ENCODE measurements at places on chromosomes 16 and 17.

- DNase-seq = no peak
These were observed 27.2 kb upstream of the ITGAX start for GRCh38 chr16:31327646-31328225.

DNA sequence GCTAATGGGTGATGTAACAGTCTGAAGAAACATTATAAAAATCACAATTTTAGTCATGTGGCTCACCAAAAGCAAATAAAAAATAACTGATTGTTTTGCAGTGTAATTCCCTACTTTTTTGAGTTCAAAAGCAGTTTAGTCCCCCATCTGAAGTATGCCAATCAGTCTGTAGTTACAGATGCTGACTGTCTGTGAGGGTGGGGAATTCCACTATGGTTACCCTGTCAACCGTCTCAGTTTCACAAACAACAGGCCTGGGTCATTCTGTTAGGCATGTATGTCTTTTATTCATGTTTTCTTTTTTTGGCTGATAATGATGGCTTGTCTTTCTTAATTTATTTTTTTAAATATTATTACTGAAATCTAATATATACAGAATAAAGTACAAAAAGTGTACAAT is 69.3 kb downstream of the STXBP4 start:
- no peak for DNase-seq

- DNase-seq = no peak
These were observed 56.1 kb upstream of the SOX9 start for GRCh38 chr17:72064606-72065193.

- peak; percentile 15 for DNase-seq
These were observed 2.3 kb downstream of the BANP start for GRCh38 chr16:87953308-87954215.

GRCh38 chr16:49699841-49700175 is 156.1 kb downstream of the ZNF423 start:
- no peak for DNase-seq

GRCh38 chr16:4682616-4683254 is 10.6 kb upstream of the NUDT16L1 start:
- no peak for DNase-seq

GRCh38 chr16:85541980-85542900 is 70.9 kb upstream of the GSE1 start:
- DNase-seq = no peak

- no peak for DNase-seq
These were observed 122.2 kb downstream of the MRM1 start for GRCh38 chr17:36723459-36724025.

DNA sequence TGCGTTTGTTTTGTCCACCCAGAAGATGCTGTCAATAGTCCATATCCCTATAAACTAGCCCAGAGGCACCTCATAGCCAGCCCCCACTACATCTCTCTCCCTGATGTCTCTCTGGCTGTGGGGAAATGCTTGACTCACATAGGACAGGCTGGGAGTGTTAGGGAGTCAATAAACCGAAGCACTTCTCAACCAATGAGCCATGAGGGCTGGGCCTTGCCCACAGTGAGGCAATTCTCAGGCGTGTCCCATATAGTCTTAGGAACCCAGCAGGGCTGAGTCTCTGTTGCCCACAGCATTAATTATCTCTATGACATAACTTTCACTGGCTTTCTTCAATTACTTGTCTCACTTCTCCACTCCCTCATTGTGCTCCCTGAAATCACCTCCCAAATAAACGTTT is 387.3 kb upstream of the CDH11 start:
- DNase-seq = no peak

DNA sequence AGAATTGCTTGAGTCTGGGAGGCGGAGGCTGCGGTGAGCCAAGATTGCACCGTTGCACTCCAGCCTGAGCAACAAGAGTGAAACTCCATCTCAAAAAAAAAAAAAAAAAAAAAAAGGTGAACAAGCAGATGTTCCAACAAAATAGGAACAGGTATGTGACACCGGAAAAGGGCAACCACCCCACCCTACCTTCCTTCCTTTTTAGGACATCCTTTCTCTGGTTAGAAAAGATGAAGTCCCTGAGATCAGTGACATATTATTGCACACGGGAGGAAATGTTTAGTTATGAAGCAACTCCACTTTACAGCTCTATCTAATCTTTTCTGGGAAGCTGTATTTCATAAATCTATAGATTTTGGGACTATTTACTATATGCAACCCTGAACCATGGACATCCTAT is 114.2 kb upstream of the MON1B start:
- DNase-seq = no peak

DNA sequence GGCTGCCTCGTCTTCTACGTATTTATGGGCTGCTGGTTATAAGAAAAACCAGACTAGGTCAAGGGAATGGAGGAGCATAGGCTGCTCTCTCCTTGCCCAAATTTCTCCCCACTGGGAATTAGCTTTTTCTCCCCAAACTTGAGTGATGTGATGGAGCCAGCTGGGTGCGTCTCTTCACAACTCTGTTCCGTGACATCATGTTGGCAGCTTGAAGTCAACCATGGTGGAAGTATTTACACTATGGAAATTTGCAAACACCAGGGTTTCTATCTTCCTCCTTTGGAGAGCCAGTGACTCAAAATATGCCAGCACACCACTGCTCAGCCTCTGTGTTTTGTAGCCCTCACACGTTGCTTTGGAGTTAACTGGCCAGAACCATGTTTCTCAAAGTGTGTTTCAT is 78.1 kb downstream of the OR1D5 start:
- no peak for DNase-seq

GRCh38 chr17:78748048-78748729 is 33.9 kb downstream of the CYTH1 start:
- no peak for DNase-seq

DNA sequence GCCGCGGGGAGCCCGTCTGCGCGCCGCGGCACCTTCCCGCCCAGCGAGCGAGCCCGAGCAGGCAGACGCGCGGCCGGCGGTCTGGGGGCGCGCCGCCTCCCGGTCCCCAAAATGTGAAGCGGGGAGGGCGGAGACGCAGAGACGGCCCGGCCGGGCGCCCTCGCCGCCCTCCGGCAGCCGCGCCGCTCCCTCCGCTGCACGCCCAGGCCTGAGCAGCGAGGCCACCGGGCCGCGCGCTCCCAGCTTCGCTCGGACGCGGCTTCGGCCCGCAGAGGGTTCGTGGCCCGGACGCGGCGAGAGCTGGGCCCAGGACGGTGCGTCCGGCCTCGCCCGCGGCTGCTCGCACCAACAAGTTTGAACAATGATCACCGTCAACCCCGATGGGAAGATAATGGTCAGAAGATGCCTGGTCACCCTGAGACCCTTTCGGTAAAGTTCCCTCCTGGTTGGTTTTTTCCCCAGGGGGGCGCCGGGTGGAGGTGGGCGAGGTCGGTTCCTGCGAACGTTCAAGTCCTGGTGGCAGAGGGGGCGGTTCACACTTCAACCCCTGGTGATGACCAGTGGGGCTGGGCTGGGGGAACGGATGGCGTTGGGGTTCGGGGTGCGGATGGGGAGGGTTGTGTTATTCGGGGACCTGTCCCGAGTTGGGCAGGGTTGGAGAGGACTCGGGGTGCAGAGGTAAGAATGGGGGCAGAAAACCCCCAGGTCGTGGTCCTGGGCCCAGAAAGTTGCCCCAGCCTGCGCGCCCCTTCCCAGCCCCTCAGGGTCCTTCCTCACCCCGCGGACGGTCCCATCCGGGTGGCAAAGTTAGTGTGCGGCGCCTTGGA is 678 bp downstream of the MGAT5B start:
- no peak for DNase-seq

- DNase-seq = no peak
These were observed 37.6 kb downstream of the TTLL6 start for GRCh38 chr17:48779421-48779820.

DNA sequence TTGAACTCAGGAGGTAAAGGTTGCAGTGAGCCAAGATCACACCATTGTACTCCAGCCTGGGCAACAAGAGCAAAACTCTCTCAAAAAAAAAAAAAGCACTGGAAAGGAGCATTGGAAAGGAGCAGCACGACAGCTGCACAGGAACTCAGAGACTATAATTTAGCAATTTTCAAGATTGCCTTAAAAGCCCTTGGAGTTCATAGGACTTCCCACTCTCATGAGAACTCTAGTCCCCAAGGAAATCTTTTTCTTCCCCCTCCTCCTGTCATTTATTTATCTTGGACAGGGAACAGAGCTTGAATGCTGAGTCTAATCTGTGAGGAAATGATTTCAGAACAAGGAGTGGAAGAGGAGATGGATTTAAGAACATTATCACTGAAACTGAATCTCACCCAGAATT is 69.0 kb downstream of the PLXDC1 start:
- DNase-seq = no peak

DNA sequence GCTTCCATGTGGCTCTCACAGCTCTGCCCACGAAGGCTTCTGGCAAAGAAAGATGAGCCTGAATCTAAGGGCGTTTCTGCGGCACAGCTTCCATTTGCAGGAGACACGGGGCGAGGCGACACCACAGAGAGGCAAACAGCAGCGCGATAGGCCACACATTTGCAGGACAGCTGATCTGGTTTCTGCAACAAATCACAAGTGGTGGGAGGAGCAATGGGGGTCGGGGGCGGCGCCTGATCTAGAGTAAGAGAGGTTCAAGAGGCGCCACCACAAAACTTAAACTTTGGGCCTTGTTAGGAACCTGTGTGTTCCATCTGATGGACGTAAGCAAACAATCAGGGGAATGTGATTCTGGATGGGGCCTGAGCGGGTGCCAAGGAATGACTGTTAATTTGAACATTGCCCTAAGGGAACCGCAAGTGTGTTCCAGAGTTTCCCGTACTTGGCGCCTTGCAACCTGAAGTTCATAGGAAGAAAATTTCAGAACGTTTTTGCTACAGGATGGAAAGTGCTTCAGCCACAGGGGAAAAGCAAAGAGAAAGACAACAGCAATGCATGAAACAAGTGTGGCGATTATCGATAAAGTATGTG is 18.9 kb upstream of the ENPP7 start:
- DNase-seq = no peak

DNA sequence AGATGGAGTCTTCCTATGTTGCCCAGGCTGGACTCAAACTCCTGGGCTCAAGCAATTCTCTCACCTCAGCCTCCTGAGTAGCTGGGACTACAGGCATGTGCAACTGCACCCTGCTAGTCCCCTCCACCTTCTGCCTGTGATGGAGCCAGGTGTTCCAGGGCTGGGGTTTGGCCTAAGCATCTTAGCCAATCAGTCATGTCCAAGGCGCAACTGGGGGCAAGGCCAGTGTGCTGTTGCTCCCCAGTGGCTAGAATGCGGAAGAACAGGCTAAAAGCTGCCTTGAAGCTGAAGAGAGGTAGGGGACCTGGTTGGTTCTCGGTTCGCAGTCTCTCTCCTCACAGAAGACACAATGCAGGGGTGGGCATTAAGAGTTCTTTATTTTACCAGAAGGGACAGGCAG is 18.6 kb downstream of the FLOT2 start:
- DNase-seq = peak; percentile 28

DNA sequence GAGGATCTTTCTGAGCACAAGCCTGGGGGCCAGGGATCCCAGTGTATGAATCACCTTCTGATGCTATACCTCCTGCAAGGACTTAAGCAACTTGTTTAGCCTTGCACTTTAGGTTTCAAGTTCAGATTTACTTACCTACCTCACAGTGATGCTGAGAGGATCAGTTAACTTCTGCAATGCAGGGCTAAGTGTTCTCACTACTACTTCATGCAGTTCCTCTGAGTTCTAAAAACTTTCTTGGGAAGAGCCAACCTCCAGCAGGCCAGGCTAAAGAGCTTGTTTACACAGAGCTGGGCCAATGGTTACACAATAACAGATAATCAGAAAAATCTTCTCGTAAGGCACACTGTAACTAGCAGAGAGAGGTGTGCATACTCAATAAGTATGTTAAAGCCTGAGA is 13.0 kb downstream of the VEZF1 start:
- no peak for DNase-seq

DNA sequence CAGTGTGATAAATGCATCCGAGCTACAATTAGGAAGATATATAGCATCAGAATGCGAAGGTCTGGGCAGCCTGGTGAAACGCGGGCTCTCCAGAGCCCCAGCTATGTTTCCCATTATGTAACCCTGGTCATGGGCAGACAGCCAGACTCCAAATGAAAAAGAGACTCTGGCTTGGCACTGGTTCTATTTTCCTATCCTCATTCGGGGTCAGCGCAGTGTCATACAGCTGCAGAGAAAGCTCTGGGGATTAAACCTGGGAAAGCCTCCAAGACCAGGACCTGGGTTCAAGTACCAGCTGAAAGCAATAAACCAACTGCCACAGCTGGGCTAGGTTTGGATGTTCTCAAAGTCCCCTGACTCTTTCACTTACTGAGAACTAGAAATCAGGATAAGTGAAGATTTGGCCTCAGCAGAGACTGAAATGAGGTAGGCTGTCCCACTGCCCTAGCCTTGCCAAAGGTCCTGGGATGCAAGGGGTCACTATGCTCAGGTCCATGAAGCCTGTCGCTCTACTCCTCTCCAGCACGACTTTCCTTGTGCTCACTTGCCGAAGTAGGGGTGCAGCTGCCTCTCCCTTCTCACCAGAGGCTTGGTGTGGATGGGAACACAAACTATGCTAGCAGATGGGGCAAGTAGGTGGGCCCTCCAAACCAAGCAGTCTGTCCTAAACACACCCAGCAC is 123.8 kb downstream of the SMG6 start:
- DNase-seq = no peak

GRCh38 chr17:75081611-75082540 is 5.9 kb upstream of the SLC16A5 start:
- DNase-seq = no peak

GRCh38 chr16:57639172-57639887 is 10.9 kb downstream of the ADGRG1 start:
- DNase-seq = no peak

- DNase-seq = no peak
These were observed 156.6 kb upstream of the SDK2 start for GRCh38 chr17:73800893-73801292.

DNA sequence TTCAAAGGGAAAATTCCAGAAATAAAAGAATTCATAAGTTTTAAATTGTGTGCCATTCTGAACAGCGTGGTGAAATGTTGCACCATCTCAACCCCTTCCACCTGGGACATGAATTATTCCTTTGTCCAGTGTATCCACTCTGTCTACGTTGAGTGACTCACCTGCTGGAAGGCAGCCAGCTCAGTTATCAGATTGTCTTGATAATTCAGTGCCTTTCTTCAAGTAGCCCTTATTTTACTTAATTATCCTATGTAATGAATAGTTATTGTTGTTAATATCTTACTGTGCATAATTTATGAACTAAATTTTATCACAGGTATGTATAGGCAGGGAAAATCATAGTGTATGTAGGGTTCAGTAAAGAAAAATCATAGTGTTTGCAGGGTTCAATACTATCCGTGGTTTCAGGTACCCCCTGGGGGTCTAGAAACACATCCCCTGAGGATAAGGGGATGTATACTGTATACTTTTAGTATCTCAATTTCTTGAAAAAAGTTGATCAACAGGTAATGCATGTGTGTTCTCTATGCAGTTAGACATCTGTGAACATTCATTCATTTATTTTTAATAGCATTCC is 7.7 kb upstream of the PCTP start:
- no peak for DNase-seq

All from AML-193 (cell line).